Cardiac muscle cell (in vitro differentiated cells and primary cell): ENCODE measurements at places on chromosomes 2 and 18. TPM values are rescaled to one million over a fixed set of nuclear protein-coding genes. Genes with fewer than 3 reads are reported as not detected.

DNA sequence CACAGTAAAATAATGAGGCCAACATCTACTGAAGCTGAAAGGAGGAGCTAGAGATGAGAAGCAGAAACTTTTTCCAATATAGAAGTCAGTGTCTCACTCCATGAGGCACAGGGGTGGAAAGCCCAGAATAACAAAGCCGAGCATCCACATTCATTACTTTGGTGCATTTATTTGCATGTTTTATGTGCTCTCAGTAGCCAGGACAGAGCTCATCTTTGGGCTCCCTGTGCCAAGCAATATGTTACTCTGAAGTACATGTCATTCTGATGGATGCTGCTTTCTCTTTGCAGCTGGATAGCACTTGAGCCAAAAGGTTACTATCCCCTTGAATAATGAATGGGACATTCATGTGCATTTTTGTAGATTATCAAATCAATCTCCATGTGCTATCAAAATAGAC lies 338.6 kb upstream of the SOX11 start:
- H3K36me3 ChIP-seq: no peaks in the 10 kb centered on the region
- DNase-seq: no peak
- no peak overlapping the region for H3K4me3 ChIP-seq
- H3K27ac ChIP-seq: no peak overlapping the region

DNA sequence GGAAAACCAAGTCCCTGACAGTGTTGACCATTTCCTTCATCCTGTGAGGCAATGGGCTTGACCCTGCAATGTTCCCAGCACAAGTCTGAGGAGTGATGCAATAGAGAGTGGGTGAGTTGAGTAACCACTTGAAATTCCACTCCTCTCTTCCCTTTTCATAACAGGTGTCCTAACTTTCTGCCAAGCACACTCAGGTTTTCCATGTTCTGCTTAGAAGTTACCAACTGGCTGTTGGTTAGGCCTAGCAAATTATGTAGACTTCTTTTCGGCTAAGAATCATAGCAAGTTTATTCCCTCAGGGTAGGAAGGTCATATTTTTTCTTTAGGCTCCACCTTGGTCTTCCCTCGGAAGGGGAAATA lies 11.5 kb downstream of the GNLY start:
- no peak for DNase-seq
- H3K4me3 ChIP-seq: no peak overlapping the region
- H3K4me1 ChIP-seq: peaks cover 6% of the 10 kb centered on the region
- H3K27me3 ChIP-seq: peaks cover 8% of the 10 kb centered on the region
- no peak overlapping the region for H3K27ac ChIP-seq
- no peaks in the 10 kb centered on the region for H3K36me3 ChIP-seq

- no peak for DNase-seq
- H3K36me3 ChIP-seq: no peaks in the 10 kb centered on the region
- H3K27ac ChIP-seq: no peak overlapping the region
- H3K4me1 ChIP-seq: no peaks in the 10 kb centered on the region
- no peak overlapping the region for H3K4me3 ChIP-seq
Observed at GRCh38 chr2:86274265-86274917, 63.0 kb downstream of the REEP1 start.

- no peak overlapping the region for H3K4me3 ChIP-seq
- DNase-seq: no peak
- H3K36me3 ChIP-seq: no peaks in the 10 kb centered on the region
Observed at GRCh38 chr2:27878825-27879224, 11.4 kb downstream of the RBKS start.

DNA sequence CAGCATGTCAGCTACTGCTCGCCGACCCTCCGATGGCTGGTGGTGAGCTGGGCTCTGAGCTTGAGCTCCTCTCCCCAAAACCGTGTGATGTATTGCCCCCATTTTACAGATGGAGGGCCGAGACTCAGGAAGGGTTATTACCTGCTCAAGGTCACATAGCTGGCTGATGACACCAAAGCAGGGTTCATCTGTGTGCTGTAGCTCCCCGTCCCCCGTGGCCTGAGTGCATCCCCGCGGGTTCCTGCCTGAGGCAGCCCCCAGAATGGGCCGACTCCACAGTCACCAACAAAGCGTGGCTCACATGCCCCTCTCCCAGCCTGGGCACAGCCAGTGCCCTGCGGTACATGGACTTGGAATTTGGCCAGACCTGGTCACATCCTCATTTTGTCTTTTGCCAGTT lies 198.6 kb downstream of the TFCP2L1 start:
- H3K27me3 ChIP-seq: no peaks in the 10 kb centered on the region
- H3K27ac ChIP-seq: no peak overlapping the region
- H3K4me1 ChIP-seq: peaks cover 4% of the 10 kb centered on the region
- no peak overlapping the region for H3K4me3 ChIP-seq

GRCh38 chr2:163771596-163771995 lies 35.8 kb upstream of the FIGN start:
- DNase-seq: no peak
- H3K4me3 ChIP-seq: no peak overlapping the region
- H3K36me3 ChIP-seq: no peaks in the 10 kb centered on the region
- no peak overlapping the region for H3K27ac ChIP-seq
- H3K27me3 ChIP-seq: no peaks in the 10 kb centered on the region

Gene EML6
- total RNA-seq: 0.89 and 0.92 TPM in 2 replicates

Gene M1AP
- not detected in 2 replicates for total RNA-seq

Gene SCRN3
- total RNA-seq: 38.5 and 42.1 TPM in 2 replicates
